ENCODE measurements at places on chromosomes 5 and 9.

- no peak for DNase-seq
These were observed 16.1 kb upstream of the AHRR start for GRCh38 chr5:305459-305858.

- DNase-seq, result no peak
These were observed 11.1 kb upstream of the RFK start for GRCh38 chr9:76405340-76405739.

- no peak for DNase-seq
These were observed 345.7 kb downstream of the DEPDC1B start for GRCh38 chr5:60354311-60354710.

- DNase-seq, result no peak
These were observed 50.9 kb upstream of the PCA3 start for GRCh38 chr9:76713381-76713780.
